Activated CD4-positive, CD25-positive, alpha-beta regulatory T cell (primary cell): ENCODE measurements at places on chromosomes 6 and 20.
A peak's percentile ranks its signal among the peaks of the same experiment; 100 is the strongest.

GRCh38 chr20:25083773-25084625 is 2.1 kb upstream of the VSX1 start:
- no peak for DNase-seq

DNA sequence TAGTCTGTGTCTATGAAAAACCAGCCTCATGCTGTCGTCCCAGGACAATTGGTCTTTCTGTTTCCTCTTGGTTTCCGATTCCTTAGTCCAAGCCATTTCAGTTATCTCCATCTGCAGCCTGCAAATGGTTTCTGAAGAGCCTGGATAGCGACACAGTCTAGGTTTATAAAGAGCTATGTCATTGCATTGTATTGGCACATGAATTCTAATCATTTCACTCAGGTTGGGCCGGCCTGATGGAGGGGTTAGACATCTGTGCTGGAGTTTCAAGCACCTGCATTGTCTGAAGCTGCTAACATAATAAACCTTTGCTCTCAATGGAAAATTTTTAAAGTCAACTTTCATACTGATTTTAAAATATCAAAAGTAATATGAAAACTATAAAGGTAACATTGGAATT is 232.6 kb upstream of the MAP3K7 start:
- no peak for DNase-seq

- DNase-seq, result no peak
These were observed 4.1 kb upstream of the HSPA12B start for GRCh38 chr20:3728354-3728753.

GRCh38 chr6:15220062-15220461 is 25.8 kb upstream of the JARID2 start:
- no peak for DNase-seq

GRCh38 chr6:125797886-125798444 is 7.2 kb downstream of the NCOA7 start:
- DNase-seq, result no peak

- no peak for DNase-seq
These were observed 107.7 kb downstream of the PTPRK start for GRCh38 chr6:128412680-128413079.

DNA sequence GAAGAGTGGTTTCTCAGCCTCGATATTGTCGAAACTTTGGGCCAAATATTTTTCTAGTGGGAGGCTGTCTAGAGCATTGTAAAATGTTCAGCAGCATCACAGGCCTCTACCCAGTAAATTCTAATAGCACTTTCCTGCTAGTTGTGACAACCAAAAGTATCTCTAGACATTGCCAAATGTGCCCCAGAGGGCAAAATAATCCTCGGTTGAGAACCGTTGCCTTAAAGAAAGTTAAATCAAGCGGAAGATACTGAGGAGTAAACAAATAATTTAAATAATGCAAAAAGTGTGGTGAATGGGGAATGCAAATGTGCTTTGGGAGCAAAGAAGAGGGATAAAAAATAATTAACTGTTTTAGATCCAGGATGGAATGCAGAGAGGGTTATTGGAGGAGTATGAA is 106.4 kb upstream of the ASCC3 start:
- DNase-seq, result no peak

GRCh38 chr20:61178551-61179071 is 73.5 kb upstream of the CDH4 start:
- no peak for DNase-seq

DNA sequence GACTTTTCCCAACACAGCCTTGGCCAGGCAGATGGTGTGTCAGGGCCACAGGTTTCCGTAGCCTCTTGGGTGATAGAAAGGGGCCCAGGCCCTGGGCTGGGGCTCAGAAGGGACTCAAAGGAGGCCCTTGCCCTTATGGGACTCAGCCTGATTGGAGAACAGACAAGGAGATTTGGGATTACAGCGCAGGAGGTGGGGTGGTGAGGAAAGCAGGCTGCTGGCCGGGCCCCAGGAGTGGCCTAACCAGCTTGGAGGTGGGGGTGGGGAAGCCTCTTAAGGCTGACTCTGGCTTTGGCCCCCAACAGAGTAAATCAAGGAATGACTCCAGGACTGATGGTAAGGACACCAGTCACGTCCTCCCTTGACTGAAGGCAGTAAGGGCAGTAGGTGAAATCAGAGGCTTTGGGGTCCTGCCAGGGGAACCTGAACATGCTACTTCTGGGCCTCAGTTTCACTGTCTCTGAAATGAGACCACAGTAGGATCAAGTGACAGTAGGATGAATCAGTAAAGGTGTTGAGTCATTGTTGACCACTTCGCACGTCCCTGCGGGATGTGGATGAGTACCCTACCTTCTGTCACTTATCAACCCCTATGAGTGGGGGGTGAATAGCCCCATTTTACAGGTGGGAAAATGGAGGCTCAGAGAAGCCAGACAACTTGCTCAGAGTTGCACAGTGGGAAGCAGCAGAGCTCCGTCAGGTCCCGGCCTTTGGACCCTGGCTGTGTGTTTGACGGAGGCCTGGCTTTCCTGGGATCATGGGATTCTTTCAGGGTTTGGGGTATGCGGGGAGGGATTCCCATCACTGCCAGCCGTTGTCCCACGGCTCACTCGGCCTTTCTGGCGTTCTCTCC is 4.5 kb downstream of the SNAI1 start:
- no peak for DNase-seq

DNA sequence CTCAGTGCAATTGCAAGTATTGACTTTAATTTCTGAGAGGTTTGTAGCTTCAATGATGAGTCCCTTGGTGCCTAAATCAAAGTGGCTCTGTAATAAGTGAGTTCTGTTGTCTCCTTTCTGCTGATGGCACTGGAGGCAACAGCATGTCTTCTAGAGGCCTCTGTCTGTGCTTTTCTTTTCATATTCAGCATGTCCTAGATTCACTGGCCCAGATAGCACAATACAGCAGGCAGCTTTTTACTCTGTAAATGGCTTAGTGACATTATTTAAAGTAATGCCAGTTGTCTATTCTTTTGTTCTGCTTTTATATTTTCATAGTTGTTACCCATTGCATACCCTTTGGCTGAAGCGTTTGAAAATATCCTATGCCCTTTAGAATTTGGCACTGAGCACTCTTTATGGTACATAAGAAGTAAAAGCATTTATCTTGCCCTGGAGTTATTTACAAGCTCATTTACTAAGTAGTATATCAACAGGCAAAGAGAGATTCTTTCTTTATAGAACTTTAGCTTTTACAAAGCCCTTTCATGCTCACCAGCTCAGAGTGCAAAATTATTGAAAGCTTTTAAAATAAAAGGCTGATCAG is 271.5 kb upstream of the KCNQ5 start:
- DNase-seq, result no peak

- no peak for DNase-seq
These were observed 169.4 kb downstream of the TAF4 start for GRCh38 chr20:61896058-61896961.

DNA sequence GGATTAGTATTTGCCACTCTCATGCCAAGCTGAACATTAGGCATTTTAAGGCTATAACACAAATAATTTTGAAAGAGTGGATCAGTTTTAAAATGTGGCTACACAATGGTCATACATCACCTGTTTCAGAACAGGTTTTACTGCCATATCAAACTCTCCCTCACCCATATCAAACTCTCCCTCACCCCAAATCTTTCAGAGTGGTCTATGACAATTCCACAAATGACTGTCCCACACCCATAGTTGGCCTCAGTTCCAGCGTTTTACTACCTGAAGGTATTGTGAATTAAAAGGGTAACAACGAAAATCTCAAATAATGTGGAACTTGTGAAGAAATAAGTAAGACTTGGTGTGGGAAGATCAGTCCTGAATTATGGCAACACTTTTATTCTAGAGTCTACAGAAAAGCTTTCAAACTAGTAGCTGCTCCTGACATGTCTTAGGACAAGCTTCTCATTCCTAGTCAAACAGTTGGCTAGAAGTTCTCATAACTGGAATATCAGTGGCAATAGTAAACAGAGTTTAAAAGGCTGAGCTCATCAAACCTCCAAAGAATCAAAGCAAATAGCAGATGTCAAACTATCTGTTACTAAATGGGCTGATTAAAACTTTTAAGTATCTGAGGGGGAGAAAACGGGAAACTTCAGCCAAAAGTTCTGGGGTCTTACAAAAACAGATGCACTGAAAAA is 52.4 kb downstream of the MAP3K7 start:
- no peak for DNase-seq

DNA sequence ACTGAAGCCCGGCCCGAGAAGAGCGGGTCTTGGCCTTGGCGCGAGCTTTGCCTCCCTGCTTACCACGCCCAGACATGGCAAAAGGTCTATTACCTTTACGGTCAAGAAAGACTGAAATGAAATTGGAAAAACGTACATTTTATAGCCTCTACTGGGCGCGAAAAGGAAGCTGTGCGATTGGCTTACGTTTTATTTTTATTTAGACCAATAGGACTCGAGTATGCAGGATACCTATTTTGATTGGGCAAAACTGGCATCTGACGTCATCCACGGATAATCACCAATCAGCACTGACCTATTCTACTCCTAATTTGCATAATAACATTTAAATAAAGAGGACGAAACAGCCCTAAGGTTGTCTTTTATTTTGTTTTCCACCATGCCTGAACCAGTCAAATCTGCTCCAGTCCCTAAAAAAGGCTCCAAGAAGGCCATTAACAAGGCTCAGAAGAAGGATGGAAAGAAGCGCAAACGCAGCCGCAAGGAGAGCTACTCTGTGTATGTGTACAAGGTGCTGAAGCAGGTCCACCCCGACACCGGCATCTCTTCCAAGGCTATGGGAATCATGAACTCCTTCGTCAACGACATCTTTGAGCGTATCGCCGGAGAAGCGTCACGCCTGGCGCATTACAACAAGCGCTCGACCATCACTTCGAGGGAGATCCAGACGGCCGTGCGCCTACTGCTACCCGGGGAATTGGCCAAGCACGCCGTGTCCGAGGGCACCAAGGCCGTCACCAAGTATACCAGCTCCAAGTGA is 97.4 kb downstream of the OR2B2 start:
- peak; percentile 42 for DNase-seq

GRCh38 chr20:55650657-55651360 is 354.5 kb downstream of the CBLN4 start:
- no peak for DNase-seq

GRCh38 chr6:55576811-55577210 is 2.2 kb downstream of the HMGCLL1 start:
- no peak for DNase-seq

DNA sequence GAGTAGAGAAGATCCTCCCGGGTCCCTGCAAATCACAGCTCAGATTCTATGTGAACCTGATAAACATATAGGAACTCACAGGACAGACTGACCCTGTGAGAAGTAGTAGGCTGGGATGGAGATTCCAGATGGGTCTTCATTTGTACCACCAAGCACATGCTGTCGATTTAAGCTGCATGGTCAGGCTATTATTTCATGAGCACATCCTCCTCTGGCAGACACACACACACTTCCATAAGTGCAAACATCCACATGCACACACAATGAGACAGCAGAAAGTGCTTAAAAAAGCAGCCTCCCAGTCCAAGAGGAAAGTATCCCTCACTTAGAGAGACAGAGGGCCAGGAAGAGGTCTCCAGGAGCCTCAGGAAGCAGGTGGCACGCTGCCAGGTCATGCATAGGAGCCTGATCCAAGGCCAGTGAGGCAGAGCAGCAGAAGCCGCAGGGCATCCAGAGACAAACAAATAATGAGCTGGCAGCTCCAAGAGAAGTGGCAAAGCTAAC is 131.8 kb downstream of the UNC5CL start:
- DNase-seq, result no peak

DNA sequence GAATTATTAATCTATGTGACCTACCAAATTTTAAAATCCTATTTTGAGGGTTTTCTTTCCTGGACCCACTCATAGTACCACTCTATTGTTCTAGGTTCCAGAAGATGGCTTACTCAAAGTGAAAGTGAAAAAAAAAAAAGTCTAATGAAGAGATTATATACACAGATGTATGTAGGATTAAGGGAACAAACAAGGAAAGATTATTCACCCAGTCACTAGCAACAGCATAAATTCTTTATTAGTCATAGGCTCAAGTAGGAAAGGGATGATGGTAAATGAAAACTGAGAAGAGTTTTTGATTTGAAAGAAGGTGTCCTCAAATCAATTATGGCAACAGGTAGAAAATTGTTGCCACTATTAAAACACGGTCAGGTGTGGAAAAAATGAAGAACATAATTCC is 923.7 kb downstream of the TBC1D32 start:
- no peak for DNase-seq

GRCh38 chr6:30795549-30796293 is 51.4 kb upstream of the IER3 start:
- DNase-seq, result no peak

DNA sequence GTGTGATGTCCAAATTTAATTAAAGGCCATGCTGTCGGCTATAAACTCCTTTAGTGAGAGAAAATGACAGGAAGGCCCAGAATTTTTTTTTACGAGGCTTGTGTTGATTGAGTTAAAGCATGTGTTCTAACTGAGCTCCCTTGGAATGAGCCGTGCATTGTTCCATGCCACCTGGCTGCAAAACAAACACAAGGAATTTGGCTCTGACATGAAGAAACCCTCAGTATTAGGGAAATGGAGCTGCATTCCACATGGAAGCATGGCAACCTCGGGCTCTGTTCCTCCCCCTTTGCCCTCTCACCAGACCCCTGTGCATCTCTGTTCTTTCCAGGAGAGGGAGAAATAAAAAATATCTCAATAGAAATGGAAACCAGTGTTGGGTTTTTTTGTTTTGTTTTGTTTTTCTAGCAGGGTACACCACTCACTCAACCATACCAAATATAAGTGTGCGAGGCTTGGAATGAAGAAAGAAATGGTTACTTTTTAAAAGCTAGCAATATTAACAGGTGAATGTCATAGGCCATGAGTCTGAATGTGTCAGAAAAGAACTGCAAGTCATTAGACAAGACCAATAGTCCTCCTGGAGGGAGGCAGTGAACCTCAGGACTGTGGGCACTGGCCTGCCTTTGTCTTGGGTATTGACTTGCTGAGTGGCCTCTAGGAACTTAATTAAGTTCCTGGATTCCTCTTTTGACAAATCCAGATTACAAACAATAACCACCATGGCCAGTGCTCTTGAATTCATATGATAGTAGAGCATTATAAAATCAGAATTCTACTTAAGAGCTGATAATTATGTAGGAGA is 935.1 kb downstream of the KIF16B start:
- no peak for DNase-seq

DNA sequence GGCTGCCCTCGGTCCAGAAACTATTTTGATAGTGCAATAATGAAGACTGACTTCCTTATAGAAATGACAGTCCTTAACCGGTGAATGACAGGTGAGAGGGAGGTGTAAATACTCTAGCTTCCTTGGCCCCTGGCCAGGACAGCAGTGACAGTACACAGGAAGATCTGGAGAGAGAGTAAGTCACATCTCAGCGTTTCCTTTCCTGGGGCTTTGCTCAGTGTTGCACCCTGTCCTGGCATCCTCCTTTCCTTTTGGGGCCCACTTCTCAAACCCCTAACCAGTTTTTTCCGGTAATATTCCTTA is 336.9 kb downstream of the CD83 start:
- DNase-seq, result no peak

GRCh38 chr6:139903411-139904157 is 529.1 kb upstream of the CITED2 start:
- DNase-seq, result no peak

DNA sequence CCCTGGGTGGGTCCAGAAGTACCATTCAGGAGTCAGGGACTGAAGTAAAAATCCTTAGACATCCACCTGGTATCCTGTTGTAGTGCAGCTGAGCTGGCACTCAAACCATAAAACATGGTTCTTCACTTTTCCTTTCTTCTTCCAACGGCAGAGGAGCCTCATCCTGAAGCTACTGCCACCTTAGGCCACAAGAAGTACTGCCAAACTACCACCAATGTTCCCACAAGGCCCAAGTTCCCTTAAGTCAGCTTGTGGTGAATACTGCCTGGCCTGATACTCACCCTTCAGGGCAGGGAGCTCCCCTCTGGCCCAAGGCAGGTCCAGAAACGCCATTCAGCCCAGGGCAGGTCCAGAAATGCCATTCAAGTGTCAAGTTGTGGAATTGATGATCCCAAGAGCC is 1053.4 kb upstream of the CITED2 start:
- no peak for DNase-seq

GRCh38 chr6:105452924-105453756 is 50.3 kb upstream of the PREP start:
- DNase-seq, result no peak
